ENCODE measurements at places on chromosomes 5 and 9. TPM values are rescaled to one million over a fixed set of nuclear protein-coding genes. Genes with fewer than 3 reads are reported as not detected.

GRCh38 chr5:10935536-10935935 lies 174.5 kb upstream of the DAP start:
- no peak for DNase-seq

- DNase-seq, result no peak
These were observed 272.9 kb upstream of the PTGER4 start for GRCh38 chr5:40406741-40407211.

DNA sequence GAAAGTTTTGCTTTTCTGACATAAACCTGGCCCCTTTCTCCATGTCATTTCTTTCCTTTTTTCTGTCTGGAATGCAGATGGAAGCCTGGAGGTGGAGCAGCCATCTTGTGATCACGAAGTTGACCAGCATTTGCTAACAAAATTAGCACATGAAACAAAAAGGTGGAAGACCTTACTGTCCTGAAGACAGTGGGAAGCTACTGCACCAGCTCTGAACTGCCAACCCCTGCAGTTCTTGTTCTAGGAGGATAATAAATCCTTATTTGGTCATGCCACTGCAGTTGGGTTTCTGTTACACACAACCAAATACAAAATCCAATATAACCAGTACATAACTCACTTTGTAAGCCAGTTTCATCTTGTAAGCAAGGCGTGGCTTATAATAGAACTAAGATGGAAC lies 249.4 kb upstream of the TBCA start:
- DNase-seq, result no peak

DNA sequence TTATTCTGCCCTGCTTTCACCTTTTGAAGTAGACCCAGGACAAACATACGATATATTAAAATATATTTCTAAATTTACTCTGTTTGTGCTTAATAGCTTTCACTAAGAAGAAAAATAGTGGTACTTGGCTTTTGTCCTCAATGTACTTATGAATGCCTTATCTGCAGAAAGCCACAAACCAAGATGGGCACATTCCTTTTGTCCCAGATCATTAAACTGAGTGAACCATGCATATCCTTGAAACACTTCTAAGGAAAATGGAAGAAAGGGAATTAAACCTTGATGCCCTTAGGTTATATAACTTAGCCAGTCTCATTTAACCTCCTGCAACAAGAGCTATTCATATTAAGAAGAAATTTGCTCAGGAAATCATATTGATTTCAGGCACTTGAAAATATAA lies 553.8 kb upstream of the CDH9 start:
- DNase-seq, result no peak

The PTPRD gene
- 532 TPM for total RNA-seq

DNA sequence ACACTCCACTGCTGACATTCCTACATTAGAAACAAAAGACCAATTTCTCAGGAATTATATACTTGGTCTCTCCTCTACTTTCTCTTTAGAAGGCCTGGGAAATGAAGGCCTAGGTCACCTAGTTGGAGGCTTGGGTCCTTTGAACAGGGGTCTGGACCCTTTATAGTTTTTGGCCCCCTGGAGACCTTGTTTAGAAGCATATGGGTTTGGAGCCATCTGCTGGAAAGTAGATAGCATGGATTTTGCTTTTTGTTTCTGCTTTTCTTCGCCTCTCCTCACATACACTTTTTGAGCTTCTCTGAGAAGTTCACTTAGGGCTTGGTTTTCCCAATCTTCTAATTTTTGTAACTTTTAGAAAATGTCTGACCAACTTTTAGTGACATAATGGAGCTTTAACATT lies 67.1 kb upstream of the CDK20 start:
- no peak for DNase-seq

DNA sequence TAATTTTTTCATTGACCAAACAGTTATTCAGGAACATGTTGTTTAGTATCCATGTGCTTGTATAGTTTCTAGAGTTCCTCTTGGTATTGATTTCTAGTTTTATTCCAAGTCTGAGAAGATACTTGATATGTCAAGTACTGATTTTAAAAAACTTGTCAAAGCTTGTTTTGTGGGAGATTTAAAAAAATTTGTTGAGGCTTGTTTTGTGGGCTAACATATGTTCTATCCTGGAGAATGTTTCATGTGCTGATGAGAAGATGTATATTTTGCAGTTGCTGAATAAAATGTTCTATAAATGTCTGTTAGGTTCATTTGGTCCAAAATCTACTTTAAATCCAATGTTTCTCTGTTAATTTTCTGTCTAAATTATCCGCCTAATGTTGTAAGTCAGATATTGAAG lies 1065.1 kb upstream of the WWC1 start:
- DNase-seq, result no peak

GRCh38 chr9:37035648-37036370 lies 1.7 kb upstream of the PAX5 start:
- peak; percentile 67 for DNase-seq
